Activated CD4-positive, alpha-beta T cell treated with anti-CD3 and anti-CD28 coated beads, Interleukin-2, amount 50 U/mL, for 1 hour (primary cell): ENCODE measurements at places on chromosomes 7 and 10.

- DNase-seq, result no peak
These were observed 2.8 kb upstream of the DEPP1 start for GRCh38 chr10:44981172-44982113.

DNA sequence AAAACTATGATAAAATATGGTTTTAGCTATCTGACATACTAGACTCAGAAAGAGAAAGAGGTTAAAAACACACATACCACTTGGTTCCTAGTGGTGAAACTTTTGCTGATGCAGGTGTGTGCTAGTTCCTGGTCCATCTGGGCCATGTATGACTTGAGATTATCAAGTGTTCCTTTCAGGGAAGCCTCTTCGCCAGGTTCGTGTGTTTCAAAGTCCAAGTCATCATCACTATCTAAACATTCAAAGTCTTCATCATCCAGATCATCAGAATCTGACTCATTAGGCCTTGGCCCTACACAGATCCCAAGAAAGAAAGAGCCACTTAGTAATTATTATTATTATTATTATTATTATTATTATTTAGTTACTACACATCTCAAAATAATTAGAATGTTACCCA is 26.4 kb downstream of the NUDT13 start:
- DNase-seq, result no peak

DNA sequence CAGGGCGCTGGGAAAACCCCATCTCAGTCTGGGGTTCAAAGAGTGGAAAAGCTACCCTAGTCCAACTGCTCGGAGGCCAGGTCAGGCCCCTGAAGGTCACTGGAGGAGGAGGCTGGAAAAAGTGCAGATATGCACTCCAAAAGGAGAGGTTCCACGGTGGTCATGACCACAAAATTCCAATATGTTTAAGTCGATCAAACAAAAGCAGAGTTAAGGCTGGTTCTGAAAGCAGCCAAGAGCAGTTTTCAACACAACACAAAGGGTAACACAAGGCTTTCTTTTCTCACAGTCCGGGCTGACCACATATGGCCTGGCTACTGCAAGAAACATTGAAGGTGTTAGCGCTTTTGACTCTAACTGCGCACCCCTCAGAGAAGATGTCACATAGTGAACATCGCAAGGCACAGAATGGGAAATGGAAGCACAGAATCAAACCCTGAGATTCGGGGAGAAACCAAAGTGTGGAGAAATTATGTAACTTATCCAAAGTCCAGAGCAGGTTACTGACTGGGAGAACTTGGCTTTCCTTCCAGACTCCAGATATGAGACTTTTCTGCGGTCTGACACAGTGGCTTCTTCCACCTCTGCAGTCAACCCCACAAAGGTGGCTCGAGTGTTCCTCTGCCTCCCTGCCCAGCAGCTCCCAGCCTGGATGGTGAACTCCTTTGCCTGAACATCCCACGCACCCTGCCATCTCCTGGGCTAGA is 1.3 kb upstream of the GRB10 start:
- no peak for DNase-seq

DNA sequence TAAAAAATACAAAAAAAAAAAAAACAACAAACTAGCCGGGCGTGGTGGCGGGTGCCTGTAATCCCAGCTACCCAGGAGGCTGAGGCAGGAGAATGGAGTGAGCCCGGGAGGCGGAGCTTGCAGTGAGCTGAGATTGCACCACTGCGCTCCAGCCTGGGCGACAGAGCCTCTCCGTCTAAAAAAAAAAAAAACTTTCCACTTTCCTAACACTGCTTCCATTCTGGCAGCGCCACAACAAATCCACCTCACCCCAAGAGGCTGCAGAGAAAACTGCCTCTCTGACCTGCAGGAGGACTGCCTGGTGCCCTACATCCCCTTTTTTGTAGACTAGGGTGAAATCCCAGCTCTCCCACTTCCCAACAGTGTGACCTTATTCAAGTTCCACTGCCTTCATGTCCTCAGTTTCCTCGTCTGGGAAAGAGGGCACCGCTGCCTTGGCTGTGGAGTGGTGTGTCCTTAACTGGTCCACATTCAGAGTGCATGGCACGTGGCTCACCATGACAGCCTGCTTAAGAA is 2.6 kb upstream of the MBL2 start:
- no peak for DNase-seq

DNA sequence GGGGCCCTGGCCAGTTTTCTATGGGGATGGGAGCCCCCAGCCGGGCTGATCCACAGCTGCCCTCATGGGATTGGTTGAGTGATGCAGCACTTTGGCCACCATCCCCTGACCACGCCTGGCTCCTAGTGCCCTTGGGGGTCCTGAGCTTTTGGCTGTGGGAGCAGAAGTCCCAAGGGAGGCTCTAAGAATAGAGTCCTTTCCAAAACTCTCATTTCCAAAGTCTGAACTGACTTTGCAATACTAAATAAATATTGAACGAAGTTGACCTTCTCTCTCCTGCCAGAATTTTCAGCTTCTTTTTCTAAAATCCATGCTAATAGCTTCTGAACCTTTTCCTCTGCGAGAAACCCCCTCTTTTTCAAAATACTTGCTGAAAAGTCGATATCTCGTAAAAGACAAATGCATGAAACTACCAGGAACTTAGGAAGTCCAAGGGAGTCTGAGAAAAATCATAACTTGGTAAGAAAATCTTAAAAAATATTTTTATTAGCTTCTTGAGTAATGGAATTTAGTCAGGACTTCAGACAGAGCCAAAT is 62.7 kb upstream of the IGFBP3 start:
- DNase-seq, result no peak

DNA sequence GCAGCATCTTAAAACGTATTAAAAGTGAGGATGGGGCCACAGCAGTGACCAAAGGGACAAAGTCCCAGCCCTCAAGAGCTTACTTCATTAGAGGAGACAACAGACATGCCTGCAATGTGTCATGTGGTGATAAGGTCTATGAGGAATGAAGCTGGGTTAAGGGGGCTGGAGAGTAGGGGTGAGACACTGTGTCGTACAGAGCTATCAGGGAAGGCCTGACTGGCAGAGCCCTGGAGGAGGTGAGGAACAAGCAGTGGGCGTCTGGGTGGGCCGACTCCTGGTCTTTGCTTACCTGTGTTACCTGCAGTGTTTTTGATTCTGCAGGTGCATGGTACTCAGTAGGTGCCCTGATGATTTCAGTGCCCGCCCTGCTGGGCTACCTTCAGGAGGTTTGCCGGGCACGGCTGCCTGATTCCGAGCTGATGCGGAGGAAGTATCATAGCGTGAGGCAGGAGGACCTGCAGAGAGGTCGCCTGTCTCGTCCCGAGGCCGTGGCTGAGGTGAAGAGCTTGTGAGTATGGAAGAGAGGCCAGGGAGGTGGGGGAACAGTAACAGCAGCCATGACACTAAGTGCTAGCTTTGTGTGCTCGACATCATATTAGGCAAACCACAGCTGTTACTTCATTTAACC is 7.6 kb downstream of the ZFYVE27 start:
- DNase-seq, result no peak

DNA sequence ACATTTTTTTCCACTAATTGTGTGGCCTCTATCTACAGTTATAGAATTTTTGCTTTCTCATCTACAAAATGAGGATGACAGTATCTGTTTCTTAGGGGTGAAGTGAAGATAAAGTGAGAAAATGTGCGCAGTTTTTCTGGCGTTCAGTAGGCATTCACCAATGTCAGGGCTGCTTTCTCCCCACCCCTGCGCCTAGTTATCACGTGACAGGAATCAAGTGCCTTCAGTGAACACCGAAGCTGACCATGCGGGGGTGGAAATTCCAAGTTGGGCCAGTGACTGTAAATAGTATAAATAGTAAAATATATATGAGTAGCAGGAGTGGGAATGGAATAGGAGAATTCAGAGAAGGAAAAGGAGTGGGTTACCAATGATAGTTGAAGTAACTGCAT is 77.4 kb downstream of the TAF3 start:
- DNase-seq, result no peak

- DNase-seq, result no peak
These were observed 317.8 kb downstream of the SH2D4B start for GRCh38 chr10:80855348-80855971.

GRCh38 chr10:3272300-3272699 is 99.7 kb upstream of the PITRM1 start:
- no peak for DNase-seq

DNA sequence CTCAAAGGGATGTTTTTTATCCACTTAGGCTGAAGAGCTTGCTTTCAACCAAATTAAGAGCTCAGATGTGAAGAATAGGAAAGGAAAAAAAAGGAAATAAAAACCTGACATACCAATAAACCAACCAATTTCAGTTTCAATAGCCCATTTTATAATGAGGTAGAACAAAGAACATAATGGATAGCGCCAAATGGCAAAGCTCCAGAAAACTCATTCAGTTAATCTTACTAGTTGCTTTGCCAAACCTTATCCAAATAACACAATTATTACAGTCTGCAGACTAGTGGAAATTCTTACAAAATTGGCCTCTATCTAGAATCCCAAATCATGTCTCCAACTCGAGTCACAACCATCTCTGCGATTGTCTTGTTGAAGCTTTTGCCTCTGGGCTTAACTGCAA is 337.0 kb downstream of the CRPPA start:
- no peak for DNase-seq

DNA sequence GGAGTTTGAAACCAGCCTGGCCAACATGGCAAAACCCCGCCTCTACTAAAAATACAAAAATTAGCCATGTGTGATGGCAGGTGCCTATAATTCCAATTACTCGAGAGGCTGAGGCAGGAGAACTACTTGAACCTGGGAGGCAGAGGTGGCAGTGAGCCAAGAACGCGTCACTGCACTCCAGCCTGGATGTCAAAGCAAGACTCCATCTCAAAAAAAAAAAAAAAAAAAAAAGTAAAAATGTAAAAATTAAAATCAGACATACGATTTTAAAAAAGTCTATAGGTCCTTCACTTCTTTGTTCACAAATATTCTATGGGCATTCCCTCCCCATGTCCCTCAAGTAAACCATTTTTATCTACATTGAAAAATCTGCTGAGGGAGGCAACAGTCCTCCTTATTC is 34.9 kb upstream of the TLL2 start:
- DNase-seq, result no peak

DNA sequence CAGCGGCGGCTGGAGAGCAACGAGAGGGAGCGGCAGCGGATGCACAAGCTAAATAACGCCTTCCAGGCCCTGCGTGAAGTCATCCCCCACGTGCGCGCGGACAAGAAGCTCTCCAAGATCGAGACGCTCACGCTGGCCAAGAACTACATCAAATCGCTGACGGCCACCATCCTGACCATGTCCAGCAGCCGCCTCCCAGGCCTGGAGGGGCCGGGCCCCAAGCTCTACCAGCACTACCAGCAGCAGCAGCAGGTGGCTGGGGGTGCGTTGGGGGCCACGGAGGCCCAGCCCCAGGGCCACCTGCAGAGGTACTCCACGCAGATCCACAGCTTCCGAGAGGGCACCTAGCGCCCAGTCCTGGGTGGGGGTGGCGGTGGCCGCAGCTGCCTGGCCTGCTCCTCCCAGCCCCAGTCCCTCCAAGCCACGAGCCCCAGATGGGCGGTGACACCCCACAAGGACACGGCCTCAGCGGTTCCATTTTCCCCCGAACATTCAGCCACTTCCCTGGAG is 1.3 kb downstream of the BHLHA15 start:
- no peak for DNase-seq

DNA sequence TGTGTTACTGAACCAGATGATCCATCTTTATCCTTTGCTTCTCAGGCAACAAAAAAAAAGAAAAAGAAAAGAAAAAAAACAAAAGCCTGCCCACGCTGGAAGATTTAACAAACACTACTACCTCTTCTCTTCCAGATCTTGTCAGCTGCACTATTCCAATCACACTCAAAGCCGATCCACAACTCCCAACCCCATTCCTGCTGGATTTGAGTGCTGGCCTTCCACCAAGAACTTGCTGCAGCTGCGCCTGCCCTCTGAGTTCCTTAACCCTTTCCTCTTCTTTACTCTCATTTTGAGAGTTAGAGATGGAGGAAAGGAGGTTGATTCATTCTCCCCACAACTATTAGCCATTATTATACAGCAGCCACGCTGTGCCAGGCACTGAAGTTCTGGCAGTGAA is 16.0 kb upstream of the ITGA8 start:
- no peak for DNase-seq

DNA sequence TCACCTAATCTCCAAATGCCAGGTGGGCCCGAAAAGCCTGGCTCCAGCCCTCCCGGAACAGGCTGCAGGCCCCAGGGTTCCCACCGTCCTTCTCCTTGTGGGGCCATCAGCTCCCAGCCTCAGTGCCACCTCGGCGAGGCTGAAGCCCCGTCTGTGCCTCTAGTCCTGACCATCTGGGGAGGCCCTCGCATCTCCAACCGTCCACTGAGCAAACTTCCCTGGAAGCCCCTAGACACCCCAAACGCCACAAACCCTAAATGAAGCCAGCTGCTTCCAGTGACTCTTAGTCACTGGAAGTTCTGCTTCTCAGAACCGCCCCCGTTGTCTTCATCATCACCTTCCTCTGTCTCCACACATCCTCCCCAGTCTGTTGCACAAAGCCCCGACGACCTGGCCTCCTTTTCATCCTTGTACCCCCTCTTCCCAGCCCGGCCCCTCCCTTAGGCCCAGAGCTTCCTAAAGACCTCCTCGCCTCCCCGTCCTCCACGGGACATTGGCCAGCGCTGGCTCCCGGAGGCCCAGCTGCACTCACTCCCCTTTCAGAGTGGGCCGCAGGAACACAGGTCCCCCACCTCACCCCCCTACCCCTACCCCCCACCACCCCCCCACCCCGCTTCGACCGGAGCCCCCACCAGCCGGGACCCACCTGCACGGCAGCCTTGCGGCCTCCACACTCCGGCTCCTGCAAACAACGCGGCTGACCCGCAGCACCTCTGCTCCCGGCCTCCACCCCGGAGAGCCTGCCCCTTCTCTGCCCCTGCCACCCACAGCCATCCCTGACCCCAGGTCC is 1.1 kb upstream of the DIP2C start:
- DNase-seq, result no peak

- peak; percentile 63 for DNase-seq
These were observed 10.9 kb downstream of the CDHR1 start for GRCh38 chr10:84205049-84205852.

DNA sequence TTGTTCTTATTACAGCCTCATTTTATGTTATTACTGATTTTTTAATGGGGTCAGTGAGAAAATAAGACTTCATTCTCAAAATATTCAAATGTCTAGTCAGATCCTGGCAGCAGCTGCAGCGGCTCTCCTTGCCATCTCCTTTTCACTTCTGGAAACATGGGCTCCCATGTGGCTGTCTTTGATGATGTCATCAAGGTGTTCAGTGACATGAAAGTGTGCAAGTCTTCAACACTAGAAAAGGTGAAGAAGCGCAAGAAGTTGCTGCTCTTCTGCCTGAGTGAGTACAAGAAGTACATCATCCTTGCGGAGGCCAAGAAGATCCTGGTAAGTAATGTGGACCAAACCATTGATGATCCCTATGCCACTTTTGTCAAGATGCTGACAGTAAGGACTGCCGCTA is 19.6 kb downstream of the KLLN start:
- no peak for DNase-seq

DNA sequence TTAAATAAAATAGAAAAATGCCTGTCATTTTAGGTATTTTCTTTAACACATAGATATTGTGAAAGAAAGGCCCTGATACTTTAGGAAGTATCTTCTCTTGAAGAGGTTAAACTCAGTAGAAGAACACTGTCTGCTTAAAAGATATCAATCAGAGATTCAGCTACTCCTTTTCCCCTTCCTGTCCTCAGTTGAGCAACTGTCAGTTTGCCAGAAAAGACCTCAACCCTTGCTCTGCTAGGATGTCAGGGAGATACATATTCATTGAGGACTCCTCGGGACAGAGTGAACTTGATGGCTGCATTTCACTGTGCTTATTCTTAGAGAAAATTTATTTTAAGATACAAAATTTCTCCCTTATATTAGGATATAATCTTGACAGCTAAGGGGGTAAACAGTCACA is 173.6 kb upstream of the CACNA2D1 start:
- no peak for DNase-seq

GRCh38 chr10:69810675-69811397 is 9.1 kb downstream of the COL13A1 start:
- DNase-seq, result no peak
